ENCODE measurements at places on chromosomes 16 and 17. TPM values are rescaled to one million over a fixed set of nuclear protein-coding genes. Genes with fewer than 3 reads are reported as not detected.

The CALB2 gene
- not detected for total RNA-seq

The TBC1D3G gene
- not detected for total RNA-seq

The CDK5R1 gene
- 16.8 TPM for total RNA-seq

The TVP23A gene
- not detected for total RNA-seq

The SMPD3 gene
- 2.6 TPM for total RNA-seq

The SLC13A5 gene
- not detected for total RNA-seq

The C1QTNF8 gene
- total RNA-seq = not detected

The SPNS3 gene
- 2.5 TPM for total RNA-seq

The RAB37 gene
- total RNA-seq = 21.8 TPM

The IL34 gene
- 0.52 TPM for total RNA-seq

The NPTX1 gene
- under 0.01 TPM for total RNA-seq

The TP53TG3 gene
- total RNA-seq = not detected

The NLK gene
- total RNA-seq = 17.1 TPM

The SP6 gene
- 0.21 TPM for total RNA-seq

The CCL2 gene
- 2.2 TPM for total RNA-seq

The TMEM106A gene
- 3.9 TPM for total RNA-seq

The VPS35L gene
- total RNA-seq = 29.4 TPM

The CEP95 gene
- 194 TPM for total RNA-seq

Data from mononuclear cell (primary cell).